ENCODE measurements at places on chromosomes 6 and 20.

GRCh38 chr6:105859457-105859856, 226.7 kb upstream of the PRDM1 start:
- no peak for DNase-seq

DNA sequence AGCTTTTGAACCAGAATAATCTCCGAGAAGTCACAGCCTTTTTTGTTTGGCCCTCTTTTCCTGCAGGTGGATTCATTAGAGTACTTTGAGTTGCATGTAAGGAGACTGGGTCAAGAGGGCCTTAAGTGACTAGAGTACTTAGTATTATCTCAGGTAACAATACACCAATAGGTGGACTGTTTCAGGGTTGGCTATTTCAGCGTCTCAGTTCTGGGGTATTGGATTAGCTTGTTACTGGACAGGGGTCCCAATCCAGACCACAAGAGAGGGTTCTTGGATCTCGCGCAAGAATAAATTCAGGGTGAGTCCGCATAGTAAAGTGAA, 47.3 kb upstream of the SLC9A8 start:
- DNase-seq, result no peak

- no peak for DNase-seq
These were observed 21.5 kb downstream of the SYNJ2 start for GRCh38 chr6:158002951-158003853.

- no peak for DNase-seq
These were observed 142.3 kb upstream of the TENT5A start for GRCh38 chr6:81894788-81895271.

GRCh38 chr6:43757966-43758616, 11.9 kb upstream of the VEGFA start:
- no peak for DNase-seq

GRCh38 chr6:43939281-43940070, 169.5 kb downstream of the VEGFA start:
- no peak for DNase-seq

GRCh38 chr6:119384444-119384843, 34.9 kb upstream of the MAN1A1 start:
- no peak for DNase-seq

DNA sequence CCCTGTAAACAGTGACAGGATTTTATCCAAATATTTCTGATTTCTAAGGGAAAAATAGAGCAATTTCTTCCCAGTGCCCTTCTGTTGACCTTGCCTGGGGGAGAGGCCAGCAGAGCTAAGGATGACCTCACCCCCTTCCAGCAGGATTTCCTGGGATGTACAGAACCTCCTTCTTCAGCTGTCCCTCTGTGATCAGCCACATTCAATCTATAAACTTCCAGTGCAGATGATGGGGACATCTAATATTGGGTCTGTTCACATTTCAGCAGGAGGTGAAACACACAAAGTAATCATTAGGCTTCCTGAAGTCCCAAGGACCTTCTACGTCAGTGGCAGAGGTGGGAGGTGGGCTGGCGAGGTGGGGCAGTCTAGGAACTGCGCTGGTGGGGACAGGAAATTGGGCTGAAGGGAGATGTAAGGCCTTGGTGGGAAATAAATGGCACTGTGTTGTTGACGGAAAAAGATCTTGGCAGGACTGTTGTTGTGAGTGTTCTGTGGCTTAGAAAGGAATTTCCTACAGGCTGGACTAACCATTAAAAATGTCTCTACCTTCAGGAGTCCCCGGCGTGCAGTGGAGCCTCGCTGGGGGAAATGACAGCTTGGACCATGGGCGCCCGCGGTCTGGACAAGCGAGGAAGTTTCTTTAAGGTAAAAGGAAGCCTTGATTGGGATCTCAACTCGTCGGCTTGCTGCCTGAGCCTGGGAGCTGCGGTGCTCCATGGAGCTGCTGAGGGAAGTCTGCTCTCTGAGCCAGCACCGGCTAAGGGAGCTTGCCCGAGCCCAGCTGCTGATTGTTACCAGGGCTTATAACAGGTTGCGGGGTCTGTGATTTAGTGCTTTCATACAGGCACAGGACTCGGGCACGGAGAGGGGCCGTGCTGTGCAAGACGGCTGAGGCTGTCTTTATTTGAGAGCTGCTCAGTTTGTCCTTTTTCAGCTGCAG, 127.9 kb upstream of the NAA20 start:
- no peak for DNase-seq

DNA sequence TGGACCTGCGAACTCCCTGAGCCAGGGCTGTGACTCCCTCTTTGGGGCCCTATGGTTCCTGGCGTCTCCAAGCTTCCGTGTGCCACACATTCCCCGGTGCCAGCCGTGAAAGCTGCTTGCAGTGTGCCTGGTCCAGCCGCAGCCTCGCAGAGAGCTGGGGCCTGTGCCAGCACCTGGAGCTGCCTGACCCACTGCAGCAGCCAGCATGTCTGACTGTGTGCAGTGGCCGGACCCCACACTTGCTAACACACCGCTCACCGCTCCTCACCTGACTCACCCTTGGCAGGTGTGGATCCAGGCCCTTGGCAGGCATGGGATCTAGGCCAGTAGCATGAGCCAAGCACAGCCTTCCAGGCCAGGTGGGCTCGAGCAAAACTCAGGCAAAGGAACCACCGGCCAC, 227.5 kb downstream of the OTOR start:
- no peak for DNase-seq

Measured in activated CD4-positive, alpha-beta T cell treated with anti-CD3 and anti-CD28 coated beads, Interleukin-2, amount 50 U/mL, for 24 hours (primary cell).